NCI-H187 (cell line): ENCODE measurements at places on chromosomes 12 and 14.

GRCh38 chr12:47877081-47877480, 27.7 kb downstream of the VDR start:
- no peak for DNase-seq

DNA sequence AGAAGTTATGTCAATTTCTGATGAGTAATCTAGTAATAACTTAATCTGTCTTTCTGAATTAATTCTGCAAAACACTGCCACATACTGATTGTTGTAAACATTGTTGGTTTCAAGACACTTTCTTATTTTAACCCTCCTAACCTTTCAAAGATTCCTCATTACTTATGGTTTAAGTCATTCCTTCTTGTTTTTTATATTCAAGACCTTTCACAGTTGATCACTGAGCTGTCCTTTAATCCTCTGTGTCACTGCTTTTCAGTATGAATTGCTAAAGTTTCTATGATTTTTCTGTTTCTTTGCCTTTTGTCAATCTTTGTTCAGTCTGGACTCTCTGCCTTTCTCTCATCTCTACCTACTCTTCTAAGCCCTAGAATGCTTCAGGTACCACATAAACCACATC, 164.7 kb downstream of the RAD51B start:
- DNase-seq, result no peak

- DNase-seq, result no peak
Observed at GRCh38 chr12:101954113-101954512, 76.7 kb downstream of the DRAM1 start.

DNA sequence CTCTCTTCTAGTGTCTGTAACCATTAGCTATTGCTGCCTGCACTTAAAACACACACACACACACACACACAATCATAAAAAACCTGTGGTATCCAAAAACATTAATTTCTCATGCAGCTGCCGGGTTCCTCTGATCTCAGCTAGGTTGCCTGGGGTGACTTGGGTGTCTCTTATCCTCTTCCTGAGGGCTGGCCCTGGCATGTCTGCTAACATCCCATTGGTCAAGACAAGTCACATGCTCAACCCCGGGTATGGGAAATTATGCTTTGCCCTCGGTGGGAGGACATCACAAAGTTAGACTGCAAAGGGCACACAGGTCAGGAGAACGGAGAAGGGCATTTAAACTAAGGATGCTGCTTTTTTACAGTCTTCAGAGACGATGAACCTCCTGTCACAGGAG, 55.7 kb downstream of the TRPV4 start:
- no peak for DNase-seq

DNA sequence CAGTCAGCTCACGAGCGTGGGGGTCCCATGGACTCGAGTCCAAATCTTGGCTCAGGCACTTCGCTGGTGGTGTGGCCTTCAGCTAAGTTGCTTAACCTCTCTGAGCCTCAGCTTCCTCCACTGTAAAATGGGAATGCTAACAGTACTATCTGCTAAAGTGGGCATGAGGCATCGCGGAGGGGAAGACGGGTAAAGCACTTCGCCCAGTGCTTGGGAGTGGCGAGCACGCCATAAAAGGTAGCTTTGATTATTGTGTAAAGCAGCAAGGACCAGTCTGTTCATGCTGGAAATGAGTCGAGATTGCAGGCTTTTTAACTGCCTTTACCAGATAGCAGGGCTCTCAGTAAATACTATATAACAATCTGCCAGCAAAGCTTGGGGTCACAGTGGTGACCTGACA, 24.5 kb downstream of the HRK start:
- no peak for DNase-seq

- no peak for DNase-seq
Observed at GRCh38 chr12:41188058-41188840, at the start of gene PDZRN4. Gene PDZRN4, plus strand, starts transcription at chr12:41188320.

DNA sequence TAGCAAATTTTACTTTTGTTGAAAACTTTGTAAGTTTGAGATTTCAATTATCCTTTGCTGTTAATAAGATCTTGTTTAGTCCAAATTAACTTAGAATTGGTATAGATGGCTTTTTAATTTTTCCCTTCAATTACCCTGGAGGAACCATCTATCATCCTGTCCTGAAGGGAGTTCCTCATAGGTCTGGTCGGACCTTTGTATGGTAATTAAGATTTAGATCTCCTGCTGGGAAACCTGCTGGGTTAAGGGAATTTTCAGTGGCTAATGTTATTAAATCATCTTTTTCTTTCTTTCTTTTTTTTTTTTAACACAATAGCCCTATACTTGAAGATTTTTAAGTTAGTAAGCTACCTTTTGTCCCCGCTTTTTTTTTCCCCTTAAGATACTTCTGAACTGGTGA, 63.0 kb upstream of the PRMT8 start:
- no peak for DNase-seq

DNA sequence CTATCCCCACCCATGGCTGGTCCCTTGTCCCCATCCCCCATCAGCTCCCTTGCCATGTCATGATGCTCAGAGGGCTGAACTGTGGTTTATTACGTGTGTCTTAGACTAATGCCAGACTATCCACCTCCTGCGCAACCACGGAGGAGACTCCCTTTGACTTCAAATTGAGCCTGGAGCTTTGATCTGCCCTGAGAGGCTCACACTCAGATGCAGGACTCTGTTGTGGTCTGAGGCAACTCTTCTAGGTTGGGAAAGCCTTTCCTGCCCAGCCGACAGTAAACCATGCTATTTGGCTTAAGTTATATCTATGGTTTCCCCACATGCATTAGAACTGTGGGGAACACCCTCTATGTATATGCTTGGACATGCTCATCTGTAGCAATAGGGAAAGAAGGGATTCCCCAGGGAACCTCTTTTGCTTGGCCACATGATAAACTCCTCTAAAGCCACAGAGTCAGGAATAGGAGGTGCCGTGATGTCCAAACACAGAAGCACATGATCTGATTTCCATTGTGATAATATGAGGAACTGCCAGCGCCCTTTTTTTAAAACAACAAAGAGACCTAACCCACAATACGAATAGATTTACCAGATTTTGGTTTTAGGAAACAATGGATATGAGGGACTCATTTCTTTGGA, 11.1 kb upstream of the LGALS3 start:
- peak; percentile 49 for DNase-seq

GRCh38 chr14:32078023-32078857, 1.1 kb downstream of the ARHGAP5 start:
- DNase-seq, result peak; percentile 31

GRCh38 chr12:50042693-50043092, 14.7 kb upstream of the ASIC1 start:
- DNase-seq, result no peak

GRCh38 chr14:92362781-92363235, 39.8 kb downstream of the SLC24A4 start:
- DNase-seq, result no peak

DNA sequence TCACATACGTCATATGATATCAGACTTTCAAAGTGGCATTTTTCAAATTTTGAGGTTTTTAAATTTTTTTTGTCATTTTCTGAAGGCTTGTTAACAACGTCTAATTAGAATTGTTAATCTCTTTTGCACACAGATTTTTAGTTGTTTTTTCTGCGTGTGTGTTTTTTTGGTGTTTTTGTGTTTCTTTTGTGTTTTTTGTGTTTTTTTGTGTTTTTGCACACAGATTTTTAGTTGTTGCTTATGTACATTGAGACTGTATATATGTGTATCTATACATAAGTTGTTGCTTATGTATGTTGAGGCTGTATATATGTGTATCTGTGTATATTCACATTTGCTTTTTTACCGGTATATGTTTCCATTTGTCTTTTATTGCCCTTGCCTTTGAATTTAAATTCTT, 30.8 kb downstream of the ARID2 start:
- DNase-seq, result no peak

- no peak for DNase-seq
Observed at GRCh38 chr12:64544371-64545080, 65.8 kb upstream of the RASSF3 start.

- DNase-seq, result no peak
Observed at GRCh38 chr12:87272851-87273250, 756.4 kb downstream of the C12orf50 start.

DNA sequence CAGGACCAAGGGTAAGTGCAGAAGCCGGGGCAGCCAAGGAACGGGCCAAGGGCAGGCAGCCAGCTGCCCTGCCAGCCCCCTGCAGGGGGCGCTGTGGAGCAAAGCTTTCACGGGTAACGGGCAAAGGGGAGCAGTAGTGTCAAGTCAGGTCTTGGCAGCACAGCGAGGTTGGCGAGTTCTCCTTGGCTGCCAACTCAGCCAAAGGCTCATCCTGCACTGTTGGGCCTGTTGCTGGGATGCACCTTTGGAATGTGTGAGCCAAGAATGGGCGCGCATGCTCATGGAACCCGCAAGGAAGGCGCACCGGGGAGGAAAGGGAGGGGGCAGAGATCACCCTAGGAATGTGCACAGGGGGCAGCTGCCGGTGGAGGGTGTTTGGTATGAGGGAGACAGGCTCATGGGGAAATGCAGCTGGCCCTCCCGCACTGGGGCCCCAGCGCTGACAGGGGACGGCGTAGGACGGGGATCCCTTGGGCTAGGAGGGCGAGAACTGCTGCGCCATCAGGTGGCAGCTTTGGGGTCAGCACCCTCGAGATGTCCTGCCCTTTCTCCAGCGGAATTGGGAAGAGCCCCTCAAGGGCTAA, 138.0 kb downstream of the ASCL4 start:
- DNase-seq, result no peak

DNA sequence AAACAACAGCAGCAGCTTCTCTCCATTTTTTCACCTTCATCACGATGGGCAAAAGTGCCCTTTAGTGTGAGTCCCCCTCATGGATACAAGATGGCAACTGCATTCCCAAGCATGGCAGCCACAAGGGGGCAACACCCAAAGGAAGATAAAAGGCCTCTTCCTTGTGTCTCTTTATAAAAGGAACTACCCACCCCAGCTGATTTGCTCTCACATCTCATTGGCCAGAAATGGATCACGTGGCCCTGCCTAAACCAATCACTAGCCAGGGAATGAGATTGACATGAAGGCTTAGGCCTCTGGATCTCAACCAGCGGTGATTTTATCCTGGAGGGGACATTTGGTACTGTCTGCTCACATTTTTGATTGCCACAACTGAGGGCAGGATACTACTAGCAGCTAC, 21.9 kb upstream of the IFT81 start:
- peak; percentile 26 for DNase-seq

GRCh38 chr14:61215222-61216020, 65.7 kb downstream of the TMEM30B start:
- no peak for DNase-seq

- no peak for DNase-seq
Observed at GRCh38 chr12:14654842-14655241, 41.6 kb downstream of the GUCY2C start.

DNA sequence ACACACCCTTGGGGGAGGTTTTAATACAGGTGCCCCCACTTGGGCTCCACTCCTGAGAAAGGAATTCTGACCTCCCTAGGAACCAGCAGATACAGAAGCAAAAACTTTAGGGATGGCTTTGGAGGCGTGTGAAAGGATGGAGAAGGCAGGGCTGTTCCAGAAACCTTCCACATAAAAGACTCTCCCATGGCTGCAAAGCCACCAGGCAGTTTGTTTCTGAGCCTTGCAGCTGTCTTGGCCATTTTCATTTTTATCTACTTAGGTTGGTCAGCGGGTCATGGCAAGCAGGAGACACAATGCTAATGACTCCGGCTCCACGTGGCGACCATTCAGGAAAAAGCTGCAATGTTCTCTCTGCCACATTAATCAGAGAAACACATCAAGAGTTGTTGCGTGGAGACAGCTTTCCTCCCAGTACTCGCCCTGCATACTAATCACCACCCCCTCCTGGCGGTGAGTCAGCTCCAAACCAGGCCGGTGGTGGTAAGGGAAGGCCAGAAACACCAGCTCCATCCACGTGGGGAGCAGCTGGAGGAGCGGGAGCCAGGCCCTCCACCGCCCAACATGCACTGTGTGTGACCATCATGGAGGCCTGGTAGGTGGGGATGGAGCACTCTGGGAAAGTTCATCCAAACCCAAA, 30.9 kb upstream of the IRF2BPL start:
- DNase-seq, result no peak

DNA sequence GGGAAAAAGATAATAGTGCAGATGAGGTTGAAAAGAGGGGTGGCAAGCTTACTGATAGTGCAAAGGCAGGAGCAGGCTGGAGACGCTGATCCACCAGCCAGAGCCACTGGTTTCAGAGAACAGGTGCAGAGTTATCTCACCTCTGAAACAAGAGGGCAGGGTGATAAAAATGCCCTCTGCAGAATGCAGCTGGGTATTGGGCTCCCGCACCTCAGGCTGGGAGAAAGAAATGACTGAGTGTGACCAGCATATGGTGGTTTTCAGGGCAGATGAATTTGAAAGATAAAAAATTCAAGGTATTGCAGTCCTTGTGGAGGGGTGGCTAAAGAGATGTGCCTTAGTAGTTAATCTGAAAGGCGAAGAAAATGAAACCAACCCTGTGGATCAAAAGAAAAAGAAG, 2.9 kb upstream of the TMEM30B start:
- no peak for DNase-seq

DNA sequence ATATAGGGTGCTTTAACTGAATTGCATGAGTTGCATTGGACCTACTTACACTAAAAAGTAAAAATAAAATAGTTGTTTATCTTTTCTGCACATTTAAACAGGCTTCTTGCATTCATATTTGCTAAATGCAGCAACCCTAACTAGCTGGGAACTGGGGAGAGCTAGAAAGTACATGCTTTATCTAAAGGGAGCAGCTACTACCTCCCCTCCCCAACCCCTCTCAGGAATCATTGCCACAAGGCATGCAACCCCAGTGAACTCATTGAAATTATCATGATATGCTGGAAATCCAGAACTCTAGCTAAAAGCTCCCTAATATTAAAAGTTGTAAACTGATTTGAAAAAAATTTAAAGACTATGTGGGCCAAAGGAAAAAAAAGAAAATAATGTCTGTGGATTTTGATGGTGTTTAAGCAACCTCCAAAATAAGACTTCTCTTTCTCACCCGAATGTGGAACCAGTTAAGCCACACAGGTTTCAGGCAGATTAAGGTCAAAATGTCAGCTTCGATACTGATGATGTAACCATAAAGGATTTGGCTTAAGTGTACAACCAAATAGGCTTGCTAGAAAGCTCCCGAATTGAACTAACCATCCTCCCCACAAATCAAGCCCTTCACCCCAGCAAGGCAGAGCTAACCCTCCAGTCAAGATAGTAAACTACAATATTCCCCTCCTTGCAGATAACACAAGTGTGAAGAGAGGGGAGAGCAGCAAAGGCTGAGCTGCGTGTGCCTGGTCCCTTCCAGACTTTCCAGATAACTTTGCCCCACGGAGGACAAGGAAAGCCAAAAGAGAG, 13.8 kb upstream of the POC1B start:
- no peak for DNase-seq

GRCh38 chr12:132503618-132504204, 13.8 kb downstream of the FBRSL1 start:
- no peak for DNase-seq

DNA sequence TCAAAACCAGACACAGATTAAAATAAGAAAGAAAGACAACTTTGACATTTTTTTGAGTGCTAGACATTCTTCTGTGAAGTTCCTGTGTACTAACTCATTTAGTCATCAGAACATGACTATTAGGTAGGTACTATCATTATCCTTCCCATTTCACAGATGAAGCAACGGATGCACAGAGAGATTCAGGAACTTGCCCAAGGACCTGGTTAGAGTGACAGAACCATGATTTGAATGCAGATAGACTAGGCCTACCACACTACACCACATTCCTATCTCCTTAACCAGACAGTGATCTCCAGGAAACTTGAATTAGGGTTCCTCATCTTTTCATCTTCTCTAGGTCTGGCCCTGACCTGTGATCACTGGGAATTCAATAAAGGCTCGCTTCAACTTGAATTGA, 54.4 kb upstream of the MED13L start:
- DNase-seq, result no peak
